ENCODE measurements at places on chromosomes 16 and 17. TPM values are rescaled to one million over a fixed set of nuclear protein-coding genes. Genes with fewer than 3 reads are reported as not detected.

DNA sequence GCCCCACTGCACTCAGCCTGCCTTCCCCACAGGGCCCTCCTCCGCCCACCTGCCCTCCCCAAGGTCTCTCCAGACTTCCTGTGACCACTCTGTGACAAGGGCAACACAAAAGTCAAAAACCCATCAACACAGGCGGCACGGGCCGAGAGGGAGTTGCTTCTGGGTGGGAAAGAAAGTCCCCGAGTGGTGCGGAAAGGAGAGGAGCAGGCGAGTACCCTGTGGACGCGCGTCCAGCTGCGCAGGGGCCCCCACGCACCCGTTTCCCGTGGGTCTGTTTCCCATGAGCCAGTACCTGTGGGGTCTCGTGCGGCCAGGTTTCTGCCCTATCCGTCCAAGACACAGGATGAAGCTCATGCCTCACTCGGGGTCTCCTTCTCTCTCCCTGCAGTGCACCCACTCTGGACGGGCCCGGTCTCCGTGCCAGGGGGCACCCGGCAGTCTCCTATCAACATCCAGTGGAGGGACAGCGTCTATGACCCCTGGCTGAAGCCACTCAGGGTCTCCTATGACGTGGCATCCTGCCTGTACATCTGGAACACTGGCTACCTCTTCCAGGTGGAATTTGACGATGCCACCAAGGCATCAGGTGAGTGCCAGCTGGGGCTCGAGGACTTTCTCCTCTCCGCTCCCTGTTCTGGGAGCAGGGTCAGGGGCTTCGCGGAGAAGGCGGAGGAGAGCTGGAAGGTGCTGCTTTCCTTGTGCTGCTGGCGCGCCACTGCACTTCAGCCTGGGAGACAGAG is 12.2 kb downstream of the CD2BP2 start:
- H3K4me1 ChIP-seq: no peaks in the 10 kb centered on the region
- H3K27me3 ChIP-seq: peaks cover 2% of the 10 kb centered on the region
- no peak for DNase-seq
- no peak overlapping the region for H3K27ac ChIP-seq
- no peaks in the 10 kb centered on the region for H3K36me3 ChIP-seq

- H3K36me3 ChIP-seq: peaks cover 27% of the 10 kb centered on the region
- no peaks in the 10 kb centered on the region for H3K27me3 ChIP-seq
- H3K4me1 ChIP-seq: peaks cover 47% of the 10 kb centered on the region
- no peak for DNase-seq
- H3K27ac ChIP-seq: peak overlapping the region; percentile 30
- H3K4me3 ChIP-seq: no peak overlapping the region
These were observed 29.8 kb downstream of the ANKRD11 start for GRCh38 chr16:89460556-89460955.

DNA sequence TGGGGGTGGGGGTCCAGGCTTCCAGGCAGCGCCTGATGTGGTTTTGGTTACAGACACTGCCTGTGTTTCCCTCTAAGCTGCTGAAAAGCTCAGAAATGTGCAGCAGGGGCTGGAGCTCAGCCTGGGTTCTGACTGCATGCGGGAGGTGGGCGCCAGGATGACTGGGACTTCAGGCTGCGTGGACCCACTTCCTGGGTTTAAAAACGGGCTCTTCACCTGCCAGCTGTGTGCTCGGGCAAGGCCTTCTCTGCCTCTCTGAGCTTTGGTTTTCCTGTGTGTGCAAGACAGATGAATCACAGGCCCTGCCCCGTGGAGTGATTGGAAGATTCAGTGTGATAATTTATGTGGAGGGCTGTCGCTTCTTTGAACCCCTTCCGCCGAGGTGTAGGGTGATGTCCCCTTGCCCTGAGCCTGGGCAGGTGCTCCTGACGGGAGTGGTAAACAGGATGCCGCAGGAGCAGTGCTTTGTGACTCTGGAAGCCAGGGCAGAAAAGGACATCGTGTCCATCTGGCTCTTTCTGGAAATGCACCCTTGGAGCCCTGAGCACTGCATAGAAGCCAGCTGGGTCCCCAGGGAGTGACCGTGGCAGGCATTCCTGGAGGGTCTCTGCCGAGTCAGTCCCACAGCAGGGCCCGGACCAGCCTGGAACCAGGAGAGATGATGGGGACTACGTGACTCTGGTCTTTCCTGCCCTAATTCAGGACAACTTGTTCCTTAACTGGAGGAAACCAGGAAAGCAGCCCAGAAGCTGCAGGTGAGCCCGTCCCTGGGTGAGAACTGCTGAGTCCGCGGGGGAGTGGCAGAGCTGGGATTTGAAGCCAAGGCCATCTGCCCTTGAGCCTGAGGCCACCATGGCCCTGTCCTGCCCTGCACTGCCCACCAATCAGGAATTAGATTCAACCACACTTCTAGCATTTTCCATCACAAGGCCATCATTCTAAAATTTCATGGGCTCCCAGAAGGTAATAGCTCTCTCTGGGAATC is 28.5 kb upstream of the SLC7A5 start:
- no peaks in the 10 kb centered on the region for H3K36me3 ChIP-seq
- peaks cover 39% of the 10 kb centered on the region for H3K4me1 ChIP-seq
- H3K27me3 ChIP-seq: peaks cover 2% of the 10 kb centered on the region
- DNase-seq: no peak

GRCh38 chr16:68100488-68100887 is 15.3 kb downstream of the NFATC3 start:
- no peak for DNase-seq
- H3K36me3 ChIP-seq: peaks cover 27% of the 10 kb centered on the region
- H3K27me3 ChIP-seq: peaks cover 2% of the 10 kb centered on the region
- H3K4me3 ChIP-seq: no peak overlapping the region
- H3K27ac ChIP-seq: no peak overlapping the region

- H3K27ac ChIP-seq: no peak overlapping the region
- H3K27me3 ChIP-seq: peaks cover 38% of the 10 kb centered on the region
- no peaks in the 10 kb centered on the region for H3K36me3 ChIP-seq
- H3K4me1 ChIP-seq: no peaks in the 10 kb centered on the region
- H3K4me3 ChIP-seq: no peak overlapping the region
These were observed 1.7 kb downstream of the ADGRG5 start for GRCh38 chr16:57544124-57544653.

The TP53TG3B gene
- total RNA-seq: not detected

All from HFFc6 (cell line).